ENCODE measurements at places on chromosomes 1 and 21.
A peak's percentile ranks its signal among the peaks of the same experiment; 100 is the strongest.

DNA sequence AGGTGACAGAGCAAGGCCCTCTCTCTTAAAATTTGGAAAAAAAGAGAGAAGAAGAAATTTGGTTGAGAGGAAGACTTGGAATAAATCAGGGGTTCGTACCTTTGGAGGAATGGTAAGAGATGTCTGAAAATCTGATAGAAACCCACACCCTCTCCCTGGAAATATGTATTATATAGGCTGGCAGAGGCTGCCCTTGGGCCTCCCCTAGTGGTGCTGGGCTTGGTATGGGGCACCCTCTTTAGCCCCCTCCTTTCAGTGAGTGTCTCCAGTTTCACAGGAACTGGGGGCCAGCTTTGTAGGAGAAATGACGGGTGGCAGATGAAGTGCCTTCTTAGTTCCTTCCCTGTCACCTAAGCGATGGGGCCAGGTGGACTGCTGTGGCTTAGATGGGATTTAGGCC lies 82.9 kb upstream of the SLC2A1 start:
- no peak for DNase-seq

DNA sequence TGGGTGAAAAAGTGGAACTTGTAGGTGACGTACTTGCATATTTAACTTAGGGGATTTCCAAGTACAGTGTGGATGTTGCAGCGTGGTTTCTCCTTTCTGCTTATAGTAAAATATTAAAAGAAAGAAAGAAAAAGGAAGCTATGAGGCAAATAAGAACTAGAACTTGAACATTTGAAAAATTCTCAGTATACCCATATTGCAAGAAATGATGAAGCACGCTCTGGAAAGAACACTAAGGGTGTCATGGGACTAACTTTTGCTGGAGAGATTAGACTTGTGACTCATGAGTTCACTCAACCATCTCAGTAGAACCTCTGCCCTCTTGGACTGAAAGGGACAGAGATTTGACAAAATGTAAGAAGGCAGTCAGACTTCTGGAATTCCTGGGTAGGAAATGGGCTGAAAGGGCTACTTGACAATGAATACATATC lies 704.5 kb upstream of the ADGRL4 start:
- no peak for DNase-seq

DNA sequence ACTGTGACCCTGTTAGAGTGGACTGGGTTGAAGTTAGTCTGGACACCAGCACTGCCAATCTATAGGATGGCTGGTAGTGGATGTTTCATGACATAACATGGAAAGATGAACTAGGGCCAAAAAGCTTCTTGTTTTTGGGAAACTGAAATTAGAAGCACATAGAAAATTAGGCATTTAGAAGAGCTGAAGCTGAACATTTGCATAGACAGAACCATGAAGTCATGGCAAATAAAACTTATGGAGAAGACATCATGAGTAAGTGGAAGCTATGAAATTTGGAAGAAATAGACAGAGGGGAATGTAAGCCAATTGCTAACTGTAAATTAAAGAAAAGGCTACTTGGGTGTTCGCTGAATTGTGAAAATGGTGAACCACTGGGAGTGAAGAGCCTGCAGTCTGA lies 2.7 kb upstream of the S100A11 start:
- no peak for DNase-seq

GRCh38 chr1:201019321-201019977 lies 4.1 kb downstream of the KIF21B start:
- peak; percentile 96 for DNase-seq

DNA sequence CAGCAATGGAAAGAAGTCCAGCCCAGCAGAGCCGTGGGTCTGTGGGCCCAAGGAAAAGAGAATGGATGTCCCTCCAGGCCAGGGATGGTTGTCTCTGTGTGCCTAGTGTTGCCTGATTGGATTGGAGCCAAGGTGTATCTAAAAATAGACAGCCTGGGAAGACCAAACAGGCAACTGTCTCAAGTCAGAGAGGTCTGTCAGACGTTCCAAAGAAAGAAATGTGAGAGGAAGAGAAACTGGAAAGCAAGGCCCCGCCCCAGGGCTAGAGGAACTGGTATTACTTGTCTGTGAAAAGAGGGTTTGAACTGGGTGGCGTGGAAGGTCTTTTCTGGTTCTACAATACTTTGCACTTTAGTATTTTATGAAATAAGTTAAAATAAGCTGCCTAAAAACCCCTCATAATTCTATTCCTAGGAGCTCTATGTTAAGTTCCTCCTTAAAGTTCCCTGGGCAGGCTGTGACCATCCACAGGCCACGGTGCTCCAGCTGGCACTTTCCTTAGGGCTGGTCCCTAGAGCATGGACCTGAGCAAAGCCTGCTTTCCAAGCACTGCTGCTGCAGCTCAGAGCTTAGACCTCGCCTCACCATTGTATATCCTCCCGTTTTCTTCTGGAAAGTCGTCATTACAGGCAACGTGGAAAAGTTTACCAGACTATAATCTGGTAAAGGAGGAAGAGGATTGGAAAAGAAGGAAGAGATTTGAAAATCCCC lies 151.6 kb downstream of the DISC1 start:
- peak; percentile 93 for DNase-seq

GRCh38 chr1:1623181-1623630 lies 7.9 kb downstream of the MIB2 start:
- DNase-seq: no peak

DNA sequence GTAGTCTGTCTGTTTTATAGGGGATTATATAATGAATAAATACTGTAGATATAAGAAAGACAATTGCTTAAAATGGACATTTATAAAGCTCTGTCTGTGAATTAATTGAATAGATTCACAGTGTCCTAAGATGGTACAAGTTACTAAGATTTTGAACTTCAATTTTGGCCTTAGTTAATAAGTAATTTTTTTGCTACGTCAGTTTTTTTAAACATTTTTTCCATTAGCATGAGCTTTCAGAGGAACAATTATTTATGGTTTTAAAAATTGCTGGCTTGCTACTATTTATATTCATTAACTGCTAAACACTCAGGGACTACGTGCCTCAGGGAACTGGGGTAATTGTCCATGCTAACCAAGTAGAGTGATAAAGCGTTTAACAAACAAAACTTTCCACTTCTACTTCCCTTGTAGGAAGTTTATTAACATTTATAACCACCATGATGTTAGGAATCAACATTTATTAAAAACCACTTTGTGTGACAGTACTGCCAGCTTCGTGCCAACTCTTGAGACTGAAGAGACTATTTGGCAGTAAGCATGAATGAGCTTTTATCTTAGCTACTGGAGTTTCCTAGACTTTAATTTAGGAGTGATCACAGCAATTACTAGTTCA lies 65.4 kb upstream of the PTGS2 start:
- no peak for DNase-seq

GRCh38 chr1:187027253-187027652 lies 198.5 kb downstream of the PLA2G4A start:
- DNase-seq: no peak

GRCh38 chr1:159927211-159927848 lies 2.0 kb upstream of the TAGLN2 start:
- no peak for DNase-seq

DNA sequence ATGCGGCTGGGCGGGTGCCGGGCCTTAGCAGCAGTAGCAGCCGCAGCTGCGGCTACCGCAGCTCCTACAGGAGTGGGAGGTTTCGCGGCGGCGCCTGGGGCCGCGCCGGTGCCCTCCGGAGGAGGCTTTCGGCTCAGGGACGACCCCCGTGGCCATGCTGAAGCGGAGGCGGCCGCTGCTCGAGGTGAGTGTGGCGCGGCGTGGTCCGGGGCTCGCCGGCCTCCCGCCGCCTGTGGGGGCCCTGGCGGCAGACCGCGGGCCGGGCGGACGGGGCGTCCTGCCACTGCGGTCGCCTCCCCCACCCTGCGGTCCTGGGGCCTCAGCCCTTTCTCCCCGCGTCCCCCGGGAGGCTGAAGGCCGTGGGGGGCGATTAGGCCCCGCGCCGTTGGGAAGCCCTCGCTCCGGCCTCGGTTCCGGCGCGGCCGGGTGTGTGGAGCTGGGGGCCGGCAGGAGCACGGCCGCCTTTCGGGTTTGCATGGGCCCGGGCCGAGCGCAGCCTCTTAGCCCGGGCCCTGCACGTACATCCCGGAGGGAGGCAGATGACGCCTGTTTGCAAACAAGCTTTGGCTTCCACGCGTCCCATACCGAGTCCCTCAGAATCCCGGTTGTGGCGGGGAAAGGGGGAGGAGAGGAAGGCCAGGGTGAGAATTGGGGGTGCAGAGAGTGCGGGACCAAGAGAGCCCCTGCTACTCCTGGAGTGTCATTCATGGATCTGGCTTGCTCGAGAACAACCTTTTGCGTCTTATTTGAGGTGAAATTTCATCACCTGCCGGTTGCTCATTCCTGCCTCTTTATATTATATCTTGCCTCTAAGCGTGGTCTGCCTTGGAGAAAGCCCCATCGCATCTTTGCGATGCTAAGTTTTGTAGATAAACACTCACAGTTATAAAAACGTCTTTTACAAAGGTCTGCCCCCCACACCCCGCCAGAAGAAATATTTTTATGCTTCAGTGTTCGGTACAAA lies 613 bp downstream of the ZFYVE9 start:
- no peak for DNase-seq

DNA sequence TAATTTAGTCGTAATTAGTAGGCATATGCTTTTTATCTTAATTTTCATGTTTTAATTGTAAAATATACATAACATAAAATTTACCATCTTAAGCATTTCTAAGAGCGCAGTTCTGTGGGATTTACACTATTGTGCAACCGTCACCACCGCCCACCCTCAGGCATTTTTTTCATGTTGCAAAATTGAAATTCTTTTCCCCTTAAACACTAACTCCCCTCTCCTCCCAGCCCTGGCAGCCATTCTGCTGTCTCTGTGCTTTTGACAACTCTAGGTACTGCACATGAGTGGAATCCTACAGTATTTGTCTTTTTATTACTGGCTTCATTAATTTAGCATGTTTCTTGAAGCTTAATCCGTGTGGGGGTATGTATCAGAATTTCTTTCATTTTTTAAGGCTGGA lies 7.8 kb downstream of the PIK3CD start:
- peak; percentile 55 for DNase-seq

GRCh38 chr21:34781526-34781925 lies 112.7 kb downstream of the CLIC6 start:
- DNase-seq: no peak

DNA sequence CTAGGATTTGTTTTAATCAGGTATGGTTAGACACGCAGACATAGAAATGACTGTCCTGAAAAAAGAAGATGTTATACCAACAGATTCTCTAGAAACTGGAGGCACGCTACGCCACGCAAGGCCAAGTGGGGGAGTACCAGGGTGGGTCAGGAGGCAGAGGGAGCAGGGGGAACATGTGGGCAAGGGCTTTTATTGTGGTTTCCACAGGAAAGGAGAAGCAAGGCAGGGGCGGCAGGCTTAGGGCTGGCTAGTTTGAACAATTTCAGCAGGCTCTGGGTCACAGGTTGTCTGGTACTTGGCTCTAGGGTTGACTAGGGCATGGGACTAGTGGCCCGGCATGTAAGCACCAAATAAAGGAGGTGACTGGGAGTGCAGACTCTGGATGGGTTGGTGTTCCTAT lies 7.2 kb downstream of the MTARC2 start:
- peak; percentile 51 for DNase-seq

GRCh38 chr1:52186449-52186848 lies 44.6 kb downstream of the ZFYVE9 start:
- DNase-seq: no peak

DNA sequence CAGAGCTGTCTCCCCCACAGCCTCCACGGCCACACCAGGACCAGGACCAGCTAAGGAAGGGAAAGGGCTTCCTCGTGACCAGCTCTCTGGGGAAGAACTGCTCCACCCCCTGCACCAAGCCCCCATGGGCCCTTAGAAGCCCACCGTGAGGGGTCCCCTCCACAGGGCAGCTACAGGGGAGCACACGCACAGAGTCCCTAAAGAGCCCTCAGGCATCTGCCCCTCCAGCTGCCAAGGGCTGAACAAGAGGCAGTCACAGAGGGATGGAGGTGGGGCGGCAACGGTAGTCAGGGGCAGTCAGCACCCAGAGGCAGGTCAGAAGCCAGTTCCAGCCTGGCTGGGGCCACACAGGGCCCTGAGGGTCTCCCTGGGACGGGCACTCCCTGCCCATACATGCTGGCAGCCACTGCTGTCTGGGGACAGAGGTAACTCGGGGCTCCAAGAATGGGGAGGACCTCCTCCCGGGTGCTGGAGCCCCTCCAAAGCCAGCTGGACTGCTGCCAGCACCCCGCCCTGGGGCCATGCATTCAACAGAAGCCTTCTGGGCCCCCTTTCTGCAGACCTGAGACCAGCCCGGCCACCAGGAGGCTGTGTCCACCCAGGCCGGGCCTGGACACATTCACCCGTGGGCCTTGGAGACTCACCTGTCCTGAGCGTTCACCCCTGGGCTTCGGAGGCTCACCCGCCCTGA lies 18.7 kb downstream of the SLC19A1 start:
- DNase-seq: no peak

DNA sequence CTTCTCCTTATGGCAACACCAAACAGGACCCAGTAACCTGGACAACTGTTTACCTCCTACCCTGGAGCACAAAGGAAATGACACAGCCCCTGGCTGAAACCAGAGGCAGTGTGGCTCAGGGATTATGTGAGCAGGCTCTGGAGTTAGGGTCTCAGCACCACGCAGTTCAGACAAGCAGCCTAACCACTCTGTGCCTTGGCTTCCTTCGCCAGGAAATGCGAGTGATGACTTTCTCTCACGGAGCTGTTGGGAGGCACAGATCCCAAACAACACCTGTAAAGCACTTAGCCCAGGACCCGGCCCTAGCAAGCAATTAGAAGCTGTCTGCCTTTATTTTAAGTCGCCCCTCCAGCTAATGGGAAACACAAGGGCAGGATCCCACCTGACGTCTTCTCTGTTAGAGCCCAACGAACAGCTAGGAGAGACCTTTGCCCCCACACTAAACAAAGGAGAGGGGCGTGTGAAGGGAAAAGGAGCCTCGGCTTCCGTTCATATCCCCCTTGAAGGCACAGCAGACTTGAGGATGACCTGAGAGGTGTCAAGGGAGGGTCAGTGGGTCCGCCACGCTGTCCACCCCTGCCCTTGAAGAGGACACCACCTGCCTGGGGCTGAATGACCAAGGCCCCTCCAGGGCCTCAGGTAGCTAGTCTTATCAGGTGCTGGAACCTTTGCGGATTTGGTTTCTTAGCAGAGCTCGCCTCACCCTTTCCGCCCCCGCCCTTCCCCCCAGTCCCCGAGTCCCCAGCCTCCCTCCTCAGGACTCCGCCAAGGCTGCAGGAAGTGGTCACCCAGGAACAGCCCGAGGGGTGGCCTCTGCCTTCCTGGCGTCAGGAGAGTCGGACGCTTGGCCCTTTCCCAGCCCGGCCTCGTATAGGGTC lies 860 bp downstream of the TMEM63A start:
- DNase-seq: no peak

- no peak for DNase-seq
Measured at GRCh38 chr1:43324810-43325209, 12.8 kb upstream of the MPL start.
